CD4-positive, CD25-positive, alpha-beta regulatory T cell (primary cell): ENCODE measurements at places on chromosomes 5 and 9. TPM values are rescaled to one million over a fixed set of nuclear protein-coding genes. Genes with fewer than 3 reads are reported as not detected.

GRCh38 chr5:53438486-53439472 lies 41.6 kb upstream of the FST start:
- H3K4me3 ChIP-seq = no peak overlapping the region
- H3K27me3 ChIP-seq = no peaks in the 10 kb centered on the region
- no peaks in the 10 kb centered on the region for H3K4me1 ChIP-seq
- no peak for DNase-seq
- H3K36me3 ChIP-seq = no peaks in the 10 kb centered on the region

DNA sequence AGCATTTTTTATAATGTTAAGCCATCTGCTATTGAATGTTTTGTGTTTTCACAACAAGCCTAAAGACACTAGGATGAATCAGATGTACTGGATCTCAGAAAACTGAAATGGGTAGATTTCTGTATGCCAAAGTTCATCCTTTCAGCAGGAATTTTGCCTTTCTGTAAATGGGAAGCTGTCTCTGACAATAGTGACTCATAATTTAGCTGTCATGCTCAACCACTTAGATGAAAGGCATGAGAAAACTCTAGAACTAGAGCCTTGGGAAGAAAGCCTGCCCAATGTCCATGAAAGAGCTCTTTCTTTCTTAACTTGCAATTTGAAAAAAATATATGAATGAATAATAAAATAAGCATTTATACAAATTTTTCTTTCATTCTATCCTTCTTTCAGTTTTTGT lies 616.0 kb upstream of the EDIL3 start:
- DNase-seq = no peak
- H3K27me3 ChIP-seq = no peaks in the 10 kb centered on the region
- no peak overlapping the region for H3K27ac ChIP-seq

SHISAL2B gene
- polyA plus RNA-seq = not detected

DNA sequence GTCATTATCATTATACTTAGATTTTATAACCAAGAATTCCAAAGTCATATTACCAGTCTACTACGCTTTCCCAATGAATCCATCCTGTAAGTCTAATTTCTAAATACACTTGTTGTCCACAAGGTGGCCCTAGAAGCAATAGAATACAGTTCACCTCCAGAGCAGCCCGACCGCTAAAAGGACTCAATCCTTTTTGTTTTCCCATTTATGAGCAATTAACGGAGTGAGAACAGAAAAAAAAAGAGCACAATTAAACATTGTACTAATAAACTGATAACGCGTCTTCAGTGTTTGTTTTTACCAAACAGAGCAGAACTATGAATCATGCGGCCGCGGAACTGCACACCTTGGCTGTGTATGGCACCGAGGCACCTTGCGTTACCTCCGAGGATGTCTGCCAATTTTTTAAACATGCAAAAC lies 160.7 kb upstream of the DAPK1 start:
- H3K27me3 ChIP-seq = peaks cover 6% of the 10 kb centered on the region
- no peak overlapping the region for H3K27ac ChIP-seq
- no peaks in the 10 kb centered on the region for H3K36me3 ChIP-seq

DNA sequence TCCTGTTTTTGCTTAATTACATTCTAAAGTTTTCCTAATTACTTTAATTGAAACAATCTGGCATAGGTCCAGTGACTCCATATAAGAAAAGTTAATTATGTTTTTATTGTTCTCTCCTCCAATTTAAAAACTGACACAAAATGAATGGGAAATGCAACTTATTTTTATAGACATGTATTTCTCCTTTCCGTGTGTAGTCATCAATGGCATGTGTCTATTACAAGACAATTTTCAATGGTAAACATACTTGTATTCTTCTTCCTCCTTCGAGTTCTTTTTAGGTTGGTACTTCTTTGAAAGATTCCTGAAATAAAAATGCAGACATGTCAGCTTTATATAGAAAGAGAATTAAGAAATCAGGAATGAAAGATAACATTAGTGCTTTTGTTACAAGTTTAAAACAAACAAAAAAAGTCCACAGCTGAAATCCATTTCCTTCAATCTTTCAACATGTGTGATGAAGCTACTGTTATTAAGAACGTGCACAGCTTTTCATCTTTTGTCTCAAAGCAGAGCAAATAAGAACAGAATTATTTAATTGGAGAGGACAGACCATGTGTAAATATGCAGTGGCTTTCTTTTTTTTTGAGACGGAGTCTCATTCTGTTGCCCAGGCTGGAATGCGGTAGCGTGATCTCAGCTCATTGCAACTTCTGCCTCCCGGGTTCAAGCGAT lies 63.8 kb downstream of the FNBP1 start:
- no peak overlapping the region for H3K4me3 ChIP-seq
- no peak overlapping the region for H3K27ac ChIP-seq
- H3K27me3 ChIP-seq = no peaks in the 10 kb centered on the region
- no peak for DNase-seq
- H3K4me1 ChIP-seq = peaks cover 17% of the 10 kb centered on the region
- peaks cover 64% of the 10 kb centered on the region for H3K36me3 ChIP-seq

HTR4 gene
- not detected for polyA plus RNA-seq

DNA sequence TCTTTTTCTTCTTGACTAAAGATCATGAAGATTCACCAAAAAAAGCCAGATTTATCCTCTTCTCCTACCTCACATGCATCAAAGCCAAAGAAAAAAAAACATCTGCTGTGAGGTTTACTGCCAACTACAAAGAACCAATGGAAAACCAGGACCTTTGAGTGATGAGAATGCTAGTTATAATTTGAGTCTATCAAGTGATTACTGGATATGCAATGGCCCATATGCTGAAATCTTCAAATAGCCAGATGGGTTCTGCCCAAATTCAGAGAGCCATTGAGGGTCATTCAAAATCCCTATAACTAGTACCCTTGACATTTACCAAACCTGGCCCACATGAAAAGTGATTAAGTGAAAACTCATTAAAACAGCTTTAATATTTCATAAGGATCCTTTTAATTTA lies 78.4 kb upstream of the ACO1 start:
- H3K27ac ChIP-seq = no peak overlapping the region
- no peak for DNase-seq
- no peaks in the 10 kb centered on the region for H3K4me1 ChIP-seq
- no peaks in the 10 kb centered on the region for H3K27me3 ChIP-seq
